ENCODE measurements at places on chromosomes 5 and 9.
A peak's percentile ranks its signal among the peaks of the same experiment; 100 is the strongest.

- no peak for DNase-seq
Observed at GRCh38 chr5:174559141-174559540, 165.2 kb upstream of the MSX2 start.

- no peak for DNase-seq
Observed at GRCh38 chr5:142846406-142846805, 76.2 kb downstream of the ARHGAP26 start.

GRCh38 chr5:9329125-9329524 lies 216.8 kb downstream of the SEMA5A start:
- no peak for DNase-seq

- peak; percentile 34 for DNase-seq
Observed at GRCh38 chr5:142432961-142433360, 108.1 kb upstream of the SPRY4 start.
